Umbilical cord (tissue), 2 donors: ENCODE measurements at places on chromosomes 6 and 20.

- DNase-seq: no peak
Measured at GRCh38 chr6:7703148-7703680, 22.7 kb upstream of the BMP6 start.

DNA sequence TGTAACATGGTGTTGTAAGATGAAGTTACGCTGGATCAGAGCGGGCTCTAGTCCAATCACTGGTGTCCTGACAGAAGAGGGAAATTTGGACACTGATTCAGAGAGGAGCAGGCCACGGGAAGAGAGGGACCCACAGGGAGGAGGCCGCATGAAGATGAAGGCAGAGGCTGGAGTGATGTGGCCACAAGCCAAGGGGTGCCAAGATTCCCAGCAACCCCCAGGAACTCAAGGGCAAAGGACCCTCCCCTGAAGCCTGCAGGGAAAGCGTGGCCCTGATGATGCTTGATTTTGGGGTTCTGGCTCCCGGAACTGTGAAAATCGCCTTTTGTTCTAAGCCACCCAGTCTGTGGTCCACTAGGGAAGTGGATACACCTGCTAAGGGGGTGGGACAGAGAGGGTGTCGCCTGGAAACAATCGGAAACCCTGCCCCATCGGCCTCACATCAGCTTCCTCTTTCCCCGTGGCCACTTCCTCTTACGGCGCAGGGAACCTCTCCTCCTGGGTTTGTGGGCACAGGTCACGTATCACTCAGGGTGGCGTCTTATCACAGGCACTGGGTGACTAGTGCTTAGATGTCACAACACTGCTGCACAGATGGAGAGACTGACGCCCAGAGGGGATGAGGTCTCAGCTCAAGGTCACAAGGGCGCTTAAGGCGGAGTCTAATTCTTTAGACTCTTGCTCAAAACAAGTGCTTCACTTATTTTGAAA, 58.0 kb downstream of the SULF2 start:
- no peak for DNase-seq

DNA sequence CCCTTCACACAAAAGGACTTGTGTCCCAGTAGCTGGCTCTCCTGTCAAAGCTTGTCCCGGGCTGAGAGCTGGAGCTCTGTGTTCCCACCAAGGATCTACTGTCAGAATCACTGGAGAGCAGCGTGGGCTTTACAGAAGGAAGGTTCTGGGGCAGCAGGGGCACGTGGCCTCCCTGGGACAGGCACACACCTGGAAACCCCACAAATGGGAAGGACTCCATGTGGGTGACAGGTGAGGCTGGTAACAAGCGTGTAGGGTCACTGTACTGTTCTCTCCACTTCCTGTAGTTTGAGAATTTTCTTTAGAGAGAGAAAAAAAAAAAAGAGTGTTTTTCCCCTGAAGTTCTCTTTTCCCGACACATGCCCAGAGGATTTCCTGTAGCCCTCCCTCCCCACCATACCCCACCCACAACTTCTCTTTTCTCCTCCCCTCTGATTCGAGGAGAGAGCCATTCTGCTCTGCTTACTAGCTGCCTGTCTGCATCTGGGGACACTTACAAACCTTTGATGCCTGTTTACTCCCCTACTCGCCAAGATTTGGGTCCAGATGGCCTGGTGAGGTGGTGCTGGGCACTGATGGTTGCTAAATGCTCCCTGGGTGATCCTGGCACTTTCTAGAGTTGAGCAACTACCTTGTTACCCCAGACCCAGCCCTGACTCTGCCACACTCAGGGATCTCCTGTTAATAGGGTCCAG, 84.1 kb upstream of the SIRPA start:
- DNase-seq: peak; percentile 46

DNA sequence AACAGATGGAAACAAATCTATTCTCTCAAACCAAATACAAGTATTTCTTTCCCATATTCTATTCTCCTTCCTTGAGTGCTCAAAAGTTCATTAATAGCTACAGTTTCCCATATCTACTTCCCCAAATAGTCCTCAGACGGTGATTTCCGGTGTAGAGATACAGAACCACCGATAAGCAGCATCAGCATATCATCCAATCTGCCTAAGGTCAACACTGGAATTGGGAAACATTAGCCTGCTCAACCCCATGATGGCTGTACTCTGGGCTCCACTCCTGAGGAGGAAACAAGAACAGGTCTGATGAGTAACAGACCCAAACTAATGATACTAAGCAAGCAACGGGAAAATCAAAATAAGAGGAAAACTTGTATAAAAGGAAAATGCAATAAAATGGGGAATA, 115.6 kb downstream of the EPB41L2 start:
- no peak for DNase-seq

DNA sequence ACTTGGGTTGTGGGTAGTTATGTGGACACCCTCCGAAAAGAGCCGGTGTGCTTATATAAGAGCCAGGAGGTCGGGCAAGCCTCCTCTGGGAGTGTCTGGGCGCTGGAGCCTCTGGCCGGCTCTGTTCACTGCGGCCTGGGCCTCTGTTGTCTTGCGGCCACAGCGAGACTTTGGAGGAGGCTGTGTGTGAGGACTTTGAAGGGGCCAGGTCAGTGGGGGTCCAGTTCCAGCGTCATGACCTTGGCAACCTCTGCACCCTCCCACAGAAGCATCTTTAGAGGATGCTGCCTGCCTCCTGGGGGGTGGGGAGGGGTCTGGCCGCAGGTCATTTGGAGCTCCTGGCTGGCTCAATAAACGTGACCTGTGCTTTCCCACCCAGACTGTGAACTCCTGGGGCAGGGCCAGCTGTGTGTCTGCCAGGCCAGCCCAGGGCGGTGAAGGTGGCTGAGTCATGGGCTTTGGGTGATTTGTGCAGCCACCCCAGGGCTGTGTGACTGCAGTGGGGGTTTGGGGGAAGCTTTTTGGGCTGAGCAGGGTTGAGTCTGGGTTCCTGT, 1.2 kb downstream of the TCEA2 start:
- DNase-seq: no peak

DNA sequence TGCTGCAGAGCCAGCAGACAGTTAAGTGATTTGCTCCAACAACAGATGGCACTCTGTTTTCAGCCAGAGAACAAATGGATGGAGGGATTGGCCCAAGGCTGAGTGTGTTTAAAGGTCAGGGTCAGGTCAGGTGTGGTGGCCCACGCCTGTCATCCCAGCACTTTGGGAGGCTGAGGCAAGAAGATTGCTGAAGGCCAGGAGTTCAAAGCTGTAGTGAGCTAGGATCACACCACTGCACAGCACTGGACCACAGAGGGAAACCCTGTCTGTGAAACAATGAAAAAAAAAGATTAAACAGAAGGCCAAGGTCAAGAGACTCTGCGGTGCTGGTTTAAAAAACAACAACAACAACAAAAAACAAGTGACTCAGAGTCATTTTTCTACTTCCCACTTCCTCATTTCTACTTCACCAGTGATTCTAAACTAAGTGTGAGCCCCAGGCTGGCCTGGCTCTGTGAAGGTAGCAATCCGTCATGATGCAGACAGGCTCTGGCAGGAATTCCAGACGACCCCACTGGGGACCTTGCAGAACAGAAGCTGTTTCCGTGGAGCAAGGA, 42.5 kb upstream of the ARMC2 start:
- DNase-seq: no peak

- no peak for DNase-seq
Measured at GRCh38 chr20:4100679-4101078, 85.3 kb upstream of the RNF24 start.

GRCh38 chr20:23637282-23638221, at the start of gene CST3:
Gene CST3, minus strand, starts transcription at chr20:23637955. Its CDS starts 93 bp downstream, at chr20:23637862.
- DNase-seq: peak; percentile 88

DNA sequence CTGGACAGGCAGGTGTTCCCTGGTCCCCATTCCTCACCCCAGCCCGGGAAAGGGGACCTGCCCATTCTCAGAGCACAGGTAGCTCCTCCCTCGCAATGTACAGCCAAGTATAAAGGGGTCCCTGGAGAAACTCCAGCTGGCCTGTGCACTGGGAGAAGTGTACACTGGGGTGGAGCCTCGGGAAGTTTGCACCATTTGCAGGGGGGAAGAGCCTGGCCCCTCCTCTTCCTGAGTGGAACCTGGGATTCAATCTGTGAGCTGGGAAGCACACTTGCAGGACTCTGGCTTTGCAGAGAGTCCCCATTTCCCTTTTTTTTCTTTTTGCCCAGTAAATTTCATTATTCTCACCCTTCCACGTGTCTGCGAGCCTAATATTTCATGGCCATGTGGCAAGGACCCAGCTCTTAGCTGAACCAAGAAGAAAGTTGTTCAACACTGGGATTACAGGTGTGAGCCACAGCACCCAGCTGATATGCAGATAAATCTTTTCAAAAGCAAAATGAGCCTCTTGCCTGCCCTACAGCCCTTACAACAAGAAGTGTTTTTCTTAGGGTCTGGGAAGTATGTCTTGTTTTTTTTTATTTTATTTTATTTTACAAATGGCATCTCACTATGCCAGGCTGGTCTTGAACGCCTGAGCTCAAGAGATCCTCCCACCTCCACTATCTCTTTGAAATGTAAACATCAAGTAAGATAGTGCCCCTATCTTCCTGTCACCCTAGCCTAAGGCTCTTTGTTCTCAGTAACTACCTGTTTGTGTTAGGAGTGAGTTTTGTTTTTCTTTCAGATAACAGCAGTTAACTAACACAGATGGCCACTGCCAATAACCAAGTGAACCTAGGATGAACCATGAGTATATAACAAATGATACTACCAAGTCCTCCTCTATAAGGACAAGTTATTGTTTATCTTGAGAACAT, 9.3 kb upstream of the RNGTT start:
- DNase-seq: no peak

- DNase-seq: no peak
Measured at GRCh38 chr6:5659467-5659866, 347.3 kb downstream of the NRN1 start.

DNA sequence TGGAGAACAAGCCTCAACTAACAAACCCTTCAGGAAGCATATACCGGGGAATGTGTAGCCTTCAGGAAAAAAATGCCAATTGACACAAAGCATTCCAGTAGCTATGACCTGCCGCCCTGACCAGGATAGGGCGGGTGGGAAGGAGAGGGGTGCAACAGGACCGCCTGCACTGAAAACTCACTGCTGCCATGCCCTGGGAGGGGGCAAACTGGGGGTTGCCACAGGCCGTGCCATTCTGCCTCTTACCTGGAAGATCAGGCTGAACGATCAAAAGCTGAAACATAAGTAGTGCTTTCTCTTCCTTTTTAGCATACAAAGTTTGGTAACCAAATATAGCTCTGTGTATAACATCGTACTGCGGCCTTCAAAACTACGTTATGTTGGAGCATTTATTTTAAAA, 21.7 kb downstream of the NR2E1 start:
- DNase-seq: no peak

GRCh38 chr20:53890443-53891305, 179.7 kb downstream of the BCAS1 start:
- no peak for DNase-seq

- DNase-seq: peak; percentile 59
Measured at GRCh38 chr6:161271343-161272030, 2.4 kb downstream of the AGPAT4 start.

- peak; percentile 45 for DNase-seq
Measured at GRCh38 chr6:136783495-136784270, 8.6 kb downstream of the MAP3K5 start.

DNA sequence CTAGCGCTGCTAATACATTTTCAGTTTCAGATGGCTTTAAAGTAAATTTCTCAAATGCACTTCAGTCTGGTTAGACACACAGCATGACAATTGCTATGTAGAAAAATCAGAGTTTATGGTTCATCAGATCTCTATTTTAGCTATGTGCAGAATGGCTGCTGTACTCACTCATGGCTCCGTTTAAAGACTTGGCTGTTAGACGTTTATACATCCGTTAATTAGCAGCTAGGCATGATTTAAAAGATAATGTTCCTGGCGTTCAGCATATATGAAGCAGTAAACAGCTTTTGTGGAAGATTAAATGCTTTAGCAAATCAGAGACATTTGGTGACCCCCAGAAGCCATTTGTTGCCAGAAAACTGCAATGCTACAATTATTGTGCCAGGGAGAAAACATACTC, 350.0 kb upstream of the MANEA start:
- no peak for DNase-seq

DNA sequence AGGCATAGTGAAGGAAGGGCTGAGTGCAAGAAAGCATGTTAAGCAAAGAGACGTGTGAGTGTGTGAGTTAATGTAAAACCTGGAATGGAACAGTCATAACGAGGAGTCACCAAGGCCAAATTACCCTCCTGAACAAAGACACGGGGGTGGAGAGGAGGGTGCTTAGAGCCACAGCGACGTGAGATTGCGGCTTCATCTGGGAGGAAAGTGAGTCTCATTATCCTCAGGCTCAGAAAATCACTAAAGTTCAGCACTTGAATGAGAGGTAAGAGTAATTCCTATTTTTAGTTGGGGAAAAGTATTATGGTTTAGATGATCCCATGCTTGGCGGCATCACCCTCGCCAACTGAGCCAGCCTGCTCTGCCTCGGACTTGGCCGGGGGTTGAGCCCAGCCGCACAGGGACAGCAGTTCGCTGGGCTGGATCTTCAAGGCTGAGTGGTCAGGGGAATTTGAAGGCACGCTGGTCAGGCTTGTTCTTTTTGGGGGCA, 136.6 kb downstream of the DTNBP1 start:
- no peak for DNase-seq
